ENCODE measurements at places on chromosomes 11 and 22. TPM values are rescaled to one million over a fixed set of nuclear protein-coding genes. Genes with fewer than 3 reads are reported as not detected.

Gene EFCAB6
- 1.1 TPM for total RNA-seq

DNA sequence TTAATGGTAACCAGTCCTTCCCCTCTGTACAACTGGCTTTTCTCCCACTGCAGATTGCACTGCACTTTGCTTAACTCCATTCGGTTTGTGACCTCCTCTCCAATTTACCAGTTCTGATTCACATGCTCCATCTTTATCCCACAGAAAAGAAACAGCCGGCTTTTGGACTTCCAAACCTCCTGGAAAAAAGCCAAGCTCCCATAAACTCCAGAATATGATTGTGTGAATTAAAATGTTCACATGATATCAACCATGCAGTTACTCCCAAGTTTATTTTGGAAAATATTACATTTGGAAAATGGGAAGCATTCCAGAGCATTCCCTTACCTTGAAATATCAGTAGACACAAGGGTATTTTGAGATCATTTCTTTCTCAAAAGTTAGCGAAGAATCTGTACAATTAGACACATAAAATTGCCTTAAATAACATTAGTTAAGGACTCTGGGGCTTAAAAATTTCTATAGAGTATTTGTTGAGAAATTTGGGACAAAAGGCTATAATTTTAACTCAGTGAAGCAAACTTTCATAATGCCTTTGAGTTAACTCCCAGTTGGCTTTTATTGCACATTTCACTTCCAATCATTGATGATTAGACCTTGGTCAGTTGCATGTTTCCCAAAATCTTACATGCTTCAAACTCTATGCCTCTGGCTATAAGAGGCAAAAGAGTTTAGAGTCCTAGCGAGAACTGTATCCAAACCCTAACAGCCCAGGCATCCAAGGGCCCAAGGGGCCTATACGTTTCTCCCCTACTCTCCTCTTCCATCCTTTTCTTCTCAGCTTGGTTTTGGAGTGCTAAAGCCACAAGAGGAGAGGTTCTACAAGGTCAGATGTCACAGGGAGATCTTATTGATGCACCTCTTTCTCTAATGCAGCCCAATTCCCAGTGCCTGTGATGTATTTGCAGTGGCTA is 23.6 kb upstream of the TMEM135 start:
- no peak for DNase-seq

Gene TH
- total RNA-seq, result 0.14 TPM

Gene SYT7
- total RNA-seq, result 0.14 TPM

DNA sequence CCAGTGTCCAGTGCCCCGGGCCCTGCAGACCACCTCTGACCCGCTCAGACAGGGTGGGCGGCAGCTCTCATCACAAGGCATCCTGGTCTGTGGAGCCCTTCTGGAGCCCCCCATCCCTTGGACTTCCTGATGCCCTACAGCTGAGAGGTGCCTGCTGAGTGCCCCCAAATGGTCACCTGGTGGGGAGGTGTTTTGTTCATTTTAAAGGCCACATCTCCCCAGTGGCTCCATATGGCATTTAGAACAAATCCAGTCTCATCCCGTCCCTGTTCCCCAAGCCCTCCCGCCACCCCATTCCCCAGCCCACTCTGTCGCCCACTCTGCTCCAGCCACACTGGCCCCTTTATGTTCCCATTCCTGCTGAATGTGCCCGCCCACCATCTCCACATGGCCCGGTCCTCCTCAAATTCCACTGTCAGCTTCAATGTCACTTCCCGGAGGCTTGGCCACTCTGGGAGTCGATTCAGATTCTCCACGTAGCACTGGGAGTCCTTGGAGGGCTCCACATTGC is 32.8 kb downstream of the OSBPL5 start:
- DNase-seq, result no peak

Gene TBX10
- total RNA-seq, result 0.05 TPM

DNA sequence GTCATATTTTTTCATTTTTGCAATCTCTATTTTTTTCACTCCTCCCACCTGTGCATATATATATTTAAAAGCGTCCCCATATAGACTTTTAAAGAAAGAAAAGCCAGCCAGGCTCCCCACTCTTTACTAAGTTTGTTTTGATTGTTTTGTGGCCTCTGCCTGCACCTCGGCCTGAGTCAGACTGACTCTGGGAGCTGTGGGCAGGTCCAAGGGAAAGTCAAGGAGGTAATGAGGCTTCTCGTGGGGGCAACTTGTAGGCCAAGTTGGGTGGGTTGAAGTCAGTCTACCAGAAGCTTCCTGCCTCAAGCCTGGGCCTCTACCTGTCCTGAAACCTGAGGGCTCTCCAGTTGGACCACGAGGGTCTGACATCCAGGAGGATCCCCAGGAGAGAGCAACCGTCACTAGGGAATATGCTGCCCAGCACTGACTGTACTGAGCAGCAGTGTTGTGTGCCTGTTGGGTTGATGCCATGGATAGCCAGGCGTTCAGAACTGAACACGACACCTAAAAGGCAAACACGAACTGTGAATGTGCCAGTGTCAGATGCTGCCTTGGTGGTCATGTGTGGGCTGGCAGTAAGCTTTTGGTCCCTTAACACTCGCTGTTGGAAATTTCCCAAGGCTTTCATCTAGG is 58.8 kb downstream of the BMAL1 start:
- DNase-seq, result no peak

DNA sequence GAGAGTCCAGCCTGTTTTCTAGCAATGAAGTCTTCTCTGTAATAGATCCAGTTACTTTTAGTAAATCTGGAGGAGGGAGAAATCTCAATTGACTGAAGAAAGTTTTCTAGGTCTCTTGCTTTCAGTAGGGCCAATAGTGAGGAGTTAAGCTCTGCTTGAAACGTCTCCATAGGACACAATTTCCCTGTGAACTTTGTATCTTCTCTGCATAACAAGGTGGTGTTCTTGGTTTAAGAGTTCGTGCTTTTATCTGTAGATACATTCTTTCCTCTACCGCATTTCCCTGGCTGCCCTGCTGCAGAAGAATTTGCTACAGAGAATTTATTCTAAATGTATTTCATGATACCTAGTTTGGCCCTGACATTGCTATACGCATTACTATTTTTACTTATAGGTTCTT is 183.1 kb downstream of the ARHGAP42 start:
- DNase-seq, result no peak

Gene APOA4
- total RNA-seq, result 1.7 TPM

GRCh38 chr11:44338698-44339529 is 29.0 kb upstream of the ALX4 start:
- DNase-seq, result no peak

DNA sequence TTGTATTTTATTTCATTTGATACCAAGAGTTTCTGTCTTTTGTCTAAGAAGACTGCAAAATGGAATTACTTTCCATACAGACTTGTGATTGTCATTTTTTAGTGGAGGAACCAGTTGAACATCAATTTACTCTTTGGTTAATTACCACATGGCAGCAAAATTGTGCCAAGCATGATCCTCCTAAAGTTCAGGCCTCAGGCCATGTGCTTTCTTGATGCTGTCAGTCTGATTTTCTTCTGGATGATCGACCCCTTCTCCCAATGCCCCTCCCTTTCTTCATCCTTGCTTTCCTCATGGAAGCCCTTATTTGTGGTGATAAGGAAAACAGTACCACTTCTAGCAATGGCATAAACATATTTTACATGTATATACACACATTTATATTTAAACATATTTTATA is 76.2 kb downstream of the SVIP start:
- no peak for DNase-seq

Gene OR8U1
- total RNA-seq, result not detected

Gene ROBO3
- total RNA-seq, result 4.5 TPM

Gene ST13
- total RNA-seq, result 240 TPM

DNA sequence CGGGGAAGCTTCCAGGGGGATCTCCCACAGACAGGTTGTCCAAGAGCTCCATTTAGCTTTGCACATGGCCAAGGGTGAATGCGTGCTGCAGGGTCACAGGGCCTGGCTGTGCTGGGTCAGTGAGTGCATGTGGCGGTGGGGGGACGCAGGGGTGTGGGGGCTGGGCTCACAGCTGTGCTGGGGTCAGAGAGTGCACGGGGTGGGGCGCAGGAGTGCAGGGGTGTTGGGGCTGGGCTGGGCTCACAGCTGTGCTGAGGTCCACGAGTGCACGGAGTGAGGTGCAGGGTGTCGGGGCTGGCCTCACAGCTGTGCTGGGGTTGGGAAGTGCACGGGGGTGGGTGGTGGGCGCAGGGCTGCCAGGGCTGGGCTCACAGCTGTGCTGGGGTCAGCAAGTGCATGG is 557.7 kb downstream of the BRD1 start:
- DNase-seq, result no peak

DNA sequence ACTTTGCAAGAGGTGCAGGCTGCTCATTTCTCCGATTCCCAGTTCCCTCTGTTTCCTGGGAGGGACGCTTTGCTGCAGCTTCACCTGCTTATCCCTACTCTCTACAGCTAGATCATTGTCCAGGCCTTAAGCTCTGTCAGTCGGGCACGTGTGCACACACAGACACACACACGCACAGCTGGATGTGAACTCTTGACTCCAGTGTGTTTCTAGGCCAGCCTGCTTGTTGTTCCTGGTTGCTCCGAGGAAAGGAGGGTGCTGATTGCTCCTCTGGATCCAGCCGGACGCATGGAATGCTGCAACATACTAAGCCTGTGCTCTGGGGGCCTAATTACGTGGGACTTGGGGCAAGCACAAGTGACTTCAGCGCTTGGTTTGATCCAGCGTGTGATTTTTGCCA is 19.7 kb downstream of the ZNRF3 start:
- DNase-seq, result no peak

DNA sequence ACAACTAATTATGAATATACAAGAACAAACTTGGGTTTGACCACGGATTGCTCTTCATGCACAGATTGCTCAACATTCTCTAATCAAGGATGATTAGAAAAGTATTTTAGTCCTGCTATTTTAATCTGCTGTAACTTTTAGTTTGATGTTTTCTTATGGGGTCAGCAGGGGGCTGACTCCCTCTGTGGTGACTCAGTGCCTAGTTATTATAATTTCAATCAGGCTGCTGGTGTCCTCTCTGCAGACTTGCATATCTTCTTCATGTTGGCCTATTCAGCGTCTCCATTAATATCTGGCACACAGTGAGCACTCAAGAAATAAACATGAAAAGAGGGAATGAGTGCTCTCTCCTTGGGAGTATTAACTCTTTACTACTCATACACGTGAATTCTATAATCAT is 223.8 kb upstream of the DDI1 start:
- no peak for DNase-seq

DNA sequence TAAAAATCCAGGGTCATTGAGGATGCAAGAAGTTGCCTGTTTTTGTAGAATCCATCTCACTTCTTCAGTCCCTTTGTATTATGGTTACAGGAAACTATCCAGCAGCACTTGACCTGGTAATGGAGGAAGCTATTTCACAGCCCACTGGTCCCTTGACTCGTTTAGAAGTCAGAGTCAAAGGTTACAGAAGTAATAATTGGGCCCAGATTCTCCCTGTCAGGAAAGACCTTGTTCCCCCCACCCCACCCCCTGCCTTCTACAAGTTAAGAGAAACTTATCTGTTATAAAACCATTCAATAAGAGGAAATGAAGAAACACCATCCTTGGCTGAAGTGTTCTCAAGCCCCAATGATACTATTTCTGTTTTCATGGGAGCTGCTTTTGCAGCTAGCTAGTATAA is 65.8 kb downstream of the CSTPP1 start:
- no peak for DNase-seq

Gene TUBA8
- total RNA-seq, result 0.57 TPM

Gene OVCH2
- total RNA-seq, result not detected

DNA sequence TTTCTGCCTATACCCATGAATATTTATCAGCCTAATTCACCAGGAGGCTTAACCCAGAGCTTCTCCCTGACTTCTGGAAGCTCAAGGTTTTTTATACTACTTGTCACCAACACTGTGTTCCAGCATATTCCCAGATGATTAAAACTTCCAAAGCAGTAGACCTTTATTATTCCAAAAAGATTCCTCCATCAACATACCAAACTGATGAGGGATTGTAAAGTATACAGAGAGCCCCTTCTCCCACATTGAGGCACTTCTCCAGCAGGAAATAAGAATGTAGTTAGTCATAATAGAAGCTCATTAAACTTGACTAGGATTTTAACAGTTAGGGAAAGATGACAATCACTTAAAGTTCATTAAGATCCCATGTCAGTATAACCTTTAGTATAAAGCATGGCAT is 51.4 kb upstream of the CEP126 start:
- DNase-seq, result no peak

DNA sequence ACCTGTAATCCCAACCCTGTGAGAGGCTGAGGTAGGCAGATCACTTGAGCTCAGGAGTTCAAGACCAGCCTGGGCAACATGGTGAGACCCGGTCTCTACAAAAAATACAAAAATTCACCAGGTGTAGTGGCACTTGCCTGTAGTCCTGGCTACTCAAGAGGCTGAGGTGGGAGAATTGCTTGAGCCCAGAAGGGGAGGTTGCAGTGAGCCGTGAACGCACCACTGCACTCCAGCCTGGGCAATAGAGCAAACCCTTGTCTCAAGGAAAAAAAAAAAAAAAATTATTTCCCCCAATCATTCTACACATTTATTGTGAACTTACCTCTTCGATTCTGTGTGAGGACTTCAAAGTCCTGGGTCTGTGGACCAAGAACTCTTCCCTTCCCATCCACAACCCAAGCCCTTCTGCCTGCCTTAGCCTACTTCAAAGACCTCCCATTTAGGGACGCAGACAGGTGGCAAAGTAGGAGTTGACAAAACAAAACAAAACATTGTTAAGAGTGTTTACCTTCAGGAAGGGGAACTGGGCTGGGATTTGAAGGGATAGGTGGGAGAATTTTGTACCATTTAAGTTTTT is 3.8 kb upstream of the WEE1 start:
- no peak for DNase-seq

GRCh38 chr22:46763051-46763705 is 728 bp downstream of the TBC1D22A start:
- no peak for DNase-seq
